Cortex of kidney (tissue), 1 donor: ENCODE measurements at places on chromosomes 5 and 9.

GRCh38 chr9:94872891-94873511 is 146.5 kb downstream of the AOPEP start:
- no peak for DNase-seq

DNA sequence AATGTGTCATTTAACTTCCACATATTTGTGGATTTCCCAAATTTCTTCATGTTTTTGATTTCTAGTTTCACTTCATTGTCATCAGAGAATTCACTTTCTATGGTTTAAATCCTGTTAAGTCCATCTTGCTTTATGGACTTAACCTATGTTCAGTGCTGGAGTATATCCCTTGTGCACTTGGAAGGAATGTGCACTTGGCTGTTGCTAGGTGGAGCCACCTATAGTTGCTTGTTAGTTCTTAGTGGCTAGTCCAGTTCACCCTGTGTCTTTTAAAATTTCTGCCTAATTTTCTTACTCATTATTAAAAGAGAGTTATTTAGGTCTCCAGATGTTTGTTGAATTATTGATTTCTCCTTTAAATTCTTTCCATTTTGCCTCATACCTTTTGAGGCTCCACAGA is 1472.5 kb upstream of the CDH6 start:
- no peak for DNase-seq

DNA sequence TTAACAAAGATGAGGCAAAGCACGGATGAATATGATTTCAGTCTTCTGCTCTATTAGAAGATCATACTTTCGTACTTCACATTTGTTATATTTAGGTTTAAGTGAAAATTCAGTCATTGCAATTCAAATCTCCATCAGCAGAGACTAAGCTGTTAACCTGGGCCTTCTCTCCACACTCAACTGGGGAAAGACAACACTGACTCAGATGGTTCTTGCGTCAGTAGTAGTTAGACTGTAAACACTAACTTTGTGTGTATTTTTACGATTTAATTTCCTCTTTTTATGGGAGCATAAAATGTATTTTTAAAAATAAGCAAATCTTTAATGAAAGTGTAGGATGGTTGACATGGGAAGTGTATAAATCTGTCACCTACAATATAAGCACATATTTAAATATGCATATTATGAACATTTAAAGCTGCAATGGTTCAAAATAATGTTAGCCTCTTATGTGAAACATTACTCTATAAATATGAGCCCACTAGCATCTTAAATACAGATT is 42.7 kb upstream of the ZNF608 start:
- DNase-seq: no peak

GRCh38 chr9:4590430-4591122 is 71.5 kb upstream of the PLPP6 start:
- DNase-seq: no peak

GRCh38 chr5:171029401-171029800 is 167.6 kb downstream of the RANBP17 start:
- DNase-seq: no peak

DNA sequence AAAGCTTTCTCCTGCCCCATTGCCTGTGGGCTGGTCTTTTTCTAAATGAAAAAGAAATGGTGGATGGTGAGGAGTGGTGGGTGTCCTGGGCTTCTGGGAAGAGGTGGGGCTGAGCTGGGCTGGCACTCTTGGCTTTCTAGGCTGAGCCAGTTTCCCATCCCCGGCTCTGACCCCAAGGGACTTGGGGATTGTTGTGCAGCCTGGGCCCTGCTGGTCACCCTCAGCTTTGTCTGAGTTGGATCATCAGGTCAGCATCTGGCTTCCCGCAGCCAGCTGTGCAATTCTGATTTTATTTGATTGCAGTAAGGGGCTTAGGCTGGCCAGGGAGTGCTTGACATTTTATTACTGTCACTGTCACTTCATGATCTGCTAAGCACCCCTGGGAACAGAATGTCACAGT is 25.3 kb downstream of the GLRA1 start:
- no peak for DNase-seq

GRCh38 chr9:133717113-133718031 is 20.8 kb downstream of the SARDH start:
- no peak for DNase-seq
